ENCODE measurements at places on chromosomes 13 and 19.

DNA sequence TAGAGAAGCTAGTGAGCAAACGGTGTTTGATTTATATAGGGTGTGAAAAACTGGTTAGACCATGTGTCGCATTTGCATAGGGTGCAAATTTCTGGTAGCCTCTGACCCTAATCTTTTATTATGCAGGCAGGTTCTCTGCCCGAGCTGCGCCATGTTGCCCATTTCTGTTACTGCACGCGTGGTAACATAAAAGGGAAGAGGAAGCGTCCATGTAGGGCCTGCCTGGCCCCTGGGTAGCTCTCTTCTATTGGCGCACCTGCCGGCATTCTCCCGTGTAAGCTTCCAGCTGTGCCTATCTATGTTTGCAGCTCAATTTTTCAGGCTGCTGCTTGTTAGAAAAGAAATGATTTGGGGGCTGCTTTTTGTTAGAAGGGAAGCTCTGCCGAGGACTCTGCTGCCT is 14.0 kb upstream of the CD70 start:
- no peak for DNase-seq

- DNase-seq = peak; percentile 85
These were observed 5.0 kb downstream of the ZSCAN5A start for GRCh38 chr19:56309511-56310185.

GRCh38 chr13:75470676-75471075 is 11.3 kb downstream of the TBC1D4 start:
- DNase-seq = no peak

DNA sequence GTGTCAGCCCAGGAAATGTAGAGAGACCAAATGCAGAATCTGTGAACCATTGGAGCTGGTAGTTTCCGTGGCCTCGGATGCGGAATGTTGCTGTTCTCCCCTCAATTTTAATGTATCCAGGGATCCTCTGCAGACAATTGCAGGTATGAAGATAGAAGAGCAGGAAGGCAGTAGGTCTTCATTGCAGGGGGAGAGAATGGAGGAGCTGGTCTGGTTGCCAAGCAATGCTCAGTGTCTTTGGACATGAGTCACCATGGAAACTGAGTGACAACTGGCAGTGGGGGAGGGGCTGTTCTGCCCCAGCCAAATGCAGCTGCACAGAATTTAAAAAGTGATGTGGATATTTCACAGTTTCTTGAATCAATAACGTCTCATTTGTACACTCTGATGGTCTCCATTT is 56.1 kb upstream of the ZNF835 start:
- no peak for DNase-seq

DNA sequence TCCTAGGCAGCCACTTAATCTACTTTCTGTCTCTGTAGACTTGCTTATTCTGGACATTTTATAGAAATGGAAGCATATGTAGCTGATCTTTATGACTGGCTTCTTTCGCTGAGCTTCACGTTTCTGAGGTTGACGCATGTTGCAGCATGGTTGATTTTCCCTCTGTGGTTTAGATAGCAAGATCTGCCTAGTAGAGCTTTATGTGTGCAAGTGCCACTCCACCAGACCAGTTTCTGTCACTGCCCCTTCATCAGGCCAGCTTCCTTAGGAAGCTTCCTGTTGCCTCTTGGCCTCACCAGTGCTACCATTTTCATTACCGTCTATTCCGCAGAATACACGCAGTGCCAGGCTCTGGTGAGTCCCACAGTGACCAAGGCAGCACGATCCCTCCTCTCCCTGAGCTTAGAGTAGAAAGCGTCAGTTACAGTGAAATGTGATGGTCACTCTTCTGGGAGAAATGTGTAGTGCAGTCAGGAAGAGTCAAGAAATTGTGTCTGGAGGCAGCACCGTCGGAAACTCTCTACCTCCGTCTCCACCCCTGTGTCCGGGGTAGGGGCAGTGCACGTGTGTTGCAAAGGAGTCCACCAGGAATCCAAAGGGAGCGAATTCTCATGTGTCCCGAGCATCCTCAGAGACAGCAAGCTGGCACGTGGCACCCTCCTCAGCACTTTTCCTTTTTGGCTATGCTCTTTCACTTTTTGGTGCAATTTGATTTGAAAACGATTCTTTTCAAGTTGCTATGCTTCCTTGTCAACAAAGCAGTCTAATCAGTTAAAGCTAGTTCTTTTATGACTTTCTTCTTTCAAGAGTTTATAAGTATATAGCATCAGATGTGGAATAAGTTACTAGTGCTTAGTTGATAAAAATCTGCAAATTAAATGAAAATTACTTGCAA is 45.4 kb upstream of the GPR183 start:
- DNase-seq = no peak

DNA sequence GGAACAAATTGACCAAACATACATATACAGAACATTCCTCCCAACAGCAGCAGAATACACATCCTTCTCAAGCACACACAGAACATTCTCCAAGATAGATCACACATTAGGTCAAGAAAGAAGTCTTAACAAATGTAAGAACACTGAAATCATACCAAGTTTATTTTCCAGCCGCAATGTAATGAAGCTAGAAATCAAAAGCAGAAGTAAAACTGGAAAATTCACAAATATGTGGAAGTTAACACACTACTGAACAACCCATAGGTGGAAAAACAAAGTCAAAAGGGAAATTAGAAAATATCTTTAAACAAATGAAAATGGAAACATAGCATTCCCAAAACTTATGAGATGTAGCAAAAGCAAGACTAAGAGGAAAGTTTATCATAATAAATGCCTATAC is 692.6 kb downstream of the DIAPH3 start:
- no peak for DNase-seq

GRCh38 chr13:49353908-49354307 is 90.0 kb downstream of the CAB39L start:
- DNase-seq = no peak

GRCh38 chr13:95588721-95589120 is 36.2 kb downstream of the CLDN10 start:
- no peak for DNase-seq

GRCh38 chr13:113208421-113209335 is at the start of gene PCID2:
PCID2 (minus strand) TSS chr13:113208669; CDS start chr13:113208634, 35 bp downstream.
- DNase-seq = peak; percentile 96

DNA sequence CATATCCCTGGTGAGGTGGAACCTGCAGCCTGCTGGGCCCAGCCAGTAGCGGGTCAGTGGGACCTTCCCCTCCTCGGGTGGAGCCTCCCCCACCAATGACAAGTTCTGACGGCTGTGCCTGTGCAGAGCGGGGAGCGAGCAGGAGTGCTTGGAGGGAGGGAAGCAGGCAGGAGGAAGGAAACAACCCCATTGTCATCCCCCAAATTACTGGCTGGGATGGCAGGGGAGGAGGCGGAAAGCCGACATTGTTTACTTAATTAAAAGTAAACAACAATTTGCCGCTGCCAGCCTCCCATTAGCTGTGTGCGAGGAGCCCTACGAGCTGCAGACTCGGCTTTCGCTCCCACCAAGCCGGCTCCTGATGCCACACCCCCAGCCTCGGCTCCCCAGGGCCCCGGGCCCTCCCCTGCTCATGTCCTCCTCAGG is 45.5 kb downstream of the LYL1 start:
- DNase-seq = no peak

- DNase-seq = no peak
These were observed 545.4 kb downstream of the SUCLA2 start for GRCh38 chr13:47455626-47456025.

DNA sequence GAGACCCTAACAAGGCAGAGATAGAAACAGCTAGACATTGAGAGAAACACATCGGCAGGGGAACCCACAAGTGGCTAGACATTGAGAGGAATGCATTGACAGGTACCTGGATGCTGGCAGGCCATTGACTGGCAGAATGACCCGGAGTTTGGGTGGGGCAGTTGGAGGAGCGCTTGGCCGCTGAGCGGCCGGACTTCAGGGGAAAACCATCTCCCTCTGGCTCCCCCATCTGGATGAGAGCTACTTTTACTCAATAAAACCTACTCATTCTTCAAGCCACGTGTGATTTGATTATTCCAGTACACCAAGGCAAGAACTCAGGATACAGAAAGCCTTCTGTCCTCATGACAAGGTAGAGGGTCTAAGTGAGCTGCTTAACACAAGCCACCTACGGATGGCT is 473.4 kb downstream of the SLITRK5 start:
- no peak for DNase-seq

- DNase-seq = no peak
These were observed 188.2 kb downstream of the KCNRG start for GRCh38 chr13:50203256-50203941.

- DNase-seq = no peak
These were observed 1.4 kb downstream of the FZR1 start for GRCh38 chr19:3507371-3508120.

DNA sequence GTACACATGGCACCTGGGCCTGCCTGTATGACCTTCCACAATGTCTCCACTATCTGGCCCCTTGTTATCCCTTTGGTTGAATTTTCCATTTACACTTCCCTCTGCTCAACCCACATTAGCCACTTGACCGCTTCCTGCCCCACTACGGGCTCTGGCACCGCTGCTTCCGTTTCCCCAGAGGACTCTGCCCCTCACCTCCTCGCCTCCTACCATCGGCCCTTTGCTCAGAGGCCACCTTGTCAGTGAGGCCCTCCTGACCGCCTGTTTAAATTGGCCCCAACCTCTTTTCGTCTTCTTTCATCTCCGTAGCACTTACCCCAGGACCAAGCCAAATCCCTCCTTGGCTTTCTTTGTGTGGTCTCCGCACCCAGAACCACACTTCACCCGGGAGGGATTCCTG is 47.4 kb downstream of the SOX1 start:
- DNase-seq = no peak

DNA sequence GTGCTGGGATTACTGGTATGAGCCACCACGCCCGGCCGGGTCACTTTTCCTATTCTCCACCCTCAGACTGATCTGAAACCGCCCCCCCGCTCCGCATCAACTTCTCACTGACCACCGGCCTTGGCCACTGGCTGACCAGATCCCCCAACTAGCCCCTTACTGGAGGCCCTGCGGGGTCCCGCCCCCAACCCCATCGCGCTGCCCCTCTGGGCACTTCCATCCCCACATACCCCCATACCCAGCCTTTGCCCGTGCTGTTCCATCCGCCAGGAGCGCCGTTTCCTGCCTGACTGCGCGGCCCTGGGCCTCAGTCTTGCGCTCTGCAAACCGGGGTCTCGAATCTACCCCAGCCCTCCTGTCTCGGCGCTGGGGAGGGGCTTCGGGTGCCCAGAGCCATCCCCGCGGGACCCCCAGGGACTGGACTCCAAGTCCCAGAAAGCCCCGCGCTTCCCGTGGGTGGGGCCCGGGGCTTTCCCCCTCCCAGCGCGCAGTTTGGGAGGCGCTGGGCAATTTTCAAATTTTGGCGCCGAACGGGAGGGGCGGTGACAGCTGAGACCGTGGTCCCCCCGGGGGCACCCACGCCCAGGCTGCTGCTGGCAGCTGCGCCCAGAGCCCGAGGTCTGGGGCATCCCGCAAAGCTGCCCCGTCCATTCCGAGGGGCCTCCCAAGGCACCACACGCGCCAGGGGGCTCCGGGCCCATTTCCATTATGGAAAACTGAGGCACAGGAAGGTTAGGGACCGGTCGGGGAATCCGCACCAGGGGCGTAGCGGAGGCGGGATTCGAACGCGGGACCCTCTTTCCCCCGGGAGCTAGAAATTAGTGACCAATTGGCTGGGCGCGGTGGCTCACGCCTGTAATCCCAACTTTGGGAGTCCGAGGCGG is 5.2 kb upstream of the LMNB2 start:
- DNase-seq = peak; percentile 82

GRCh38 chr13:95926231-95926630 is 127.0 kb downstream of the UGGT2 start:
- DNase-seq = no peak

DNA sequence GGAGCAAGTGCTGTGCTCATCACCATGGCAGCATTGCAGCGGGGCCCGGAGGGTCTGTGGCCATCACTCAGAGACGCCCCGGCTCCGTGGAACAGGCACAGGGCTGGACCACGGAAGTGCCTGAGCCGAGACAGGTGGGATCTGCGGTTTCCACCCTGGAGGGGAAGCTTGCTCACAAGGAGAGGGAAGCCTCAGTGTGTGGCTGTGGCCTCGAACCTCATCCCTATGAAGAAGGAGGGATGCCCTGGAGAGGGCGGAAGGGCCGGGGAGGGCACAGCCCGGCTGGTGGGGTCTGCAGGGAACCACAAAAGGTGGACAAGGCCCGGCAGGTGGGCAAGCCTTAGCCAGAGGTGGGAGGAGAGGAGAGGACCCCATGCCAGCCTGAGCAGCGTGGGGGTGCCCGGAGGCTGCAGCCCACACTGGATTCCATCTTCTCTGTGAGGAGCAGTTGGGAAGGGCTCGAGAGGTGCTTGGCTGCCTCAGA is 30.4 kb upstream of the TMEM255B start:
- no peak for DNase-seq

DNA sequence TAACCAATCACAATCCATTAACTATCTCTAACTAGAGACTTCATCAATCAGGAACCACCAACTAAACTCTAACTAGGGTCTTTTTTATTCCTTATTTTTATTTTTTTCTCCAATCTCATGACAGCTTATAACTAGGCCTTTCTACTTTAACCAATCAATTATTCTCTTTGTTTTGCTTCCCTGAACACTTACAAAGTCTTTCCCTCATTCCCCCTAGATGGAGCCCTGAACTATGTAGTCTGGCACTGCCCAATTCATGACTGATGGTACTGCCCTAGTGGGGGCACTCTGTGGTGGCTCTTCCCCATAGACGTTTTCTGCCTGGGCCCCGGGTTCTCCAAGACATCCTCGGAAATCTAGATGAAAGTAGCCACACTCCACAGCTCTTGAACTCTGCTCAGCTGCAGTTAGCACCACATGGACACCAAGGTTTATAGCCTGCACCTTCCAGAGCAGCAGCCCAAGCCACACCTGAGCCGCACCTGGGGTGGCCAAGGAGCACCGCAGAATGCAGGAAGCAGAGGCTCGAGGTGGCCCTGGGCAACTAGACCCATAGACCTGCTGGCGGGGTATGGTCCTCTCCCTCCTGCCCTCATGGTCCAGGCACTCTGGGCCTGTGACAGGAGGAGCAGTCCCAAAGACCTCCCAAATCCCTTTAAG is 6.6 kb downstream of the ATP7B start:
- no peak for DNase-seq

GRCh38 chr19:46052896-46053295 is 12.1 kb upstream of the IGFL4 start:
- DNase-seq = no peak
